NB4 (cell line): ENCODE measurements at places on chromosomes 5 and 9.

DNA sequence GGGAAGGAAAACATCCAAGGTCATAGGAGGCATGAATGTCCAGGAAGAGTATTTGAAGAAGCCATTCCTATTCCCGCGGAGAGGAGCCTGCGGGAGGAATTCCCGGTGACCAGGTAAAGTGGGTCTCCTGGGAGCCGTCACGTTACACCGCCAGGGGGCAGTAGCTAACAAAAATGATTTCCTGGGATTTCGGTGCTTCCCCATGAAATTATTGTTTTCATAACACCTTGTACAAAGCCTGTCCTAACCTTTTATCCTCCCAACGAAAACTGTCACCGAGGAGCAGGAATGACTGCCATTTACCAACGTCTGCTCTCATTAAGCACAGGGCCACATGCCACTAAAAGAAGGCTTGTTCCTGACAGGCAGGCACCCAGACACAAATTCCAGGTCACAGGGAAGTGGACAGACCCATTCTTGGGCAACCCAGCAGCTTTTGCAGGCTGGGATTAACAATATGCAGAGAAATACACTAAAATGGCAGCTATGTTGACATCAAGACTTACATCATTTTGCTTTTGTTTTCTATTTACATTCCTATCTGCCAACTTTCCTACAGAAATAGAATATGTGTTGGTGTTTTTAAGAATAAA, 41.2 kb upstream of the CTSL start:
- DNase-seq: peak; percentile 29

DNA sequence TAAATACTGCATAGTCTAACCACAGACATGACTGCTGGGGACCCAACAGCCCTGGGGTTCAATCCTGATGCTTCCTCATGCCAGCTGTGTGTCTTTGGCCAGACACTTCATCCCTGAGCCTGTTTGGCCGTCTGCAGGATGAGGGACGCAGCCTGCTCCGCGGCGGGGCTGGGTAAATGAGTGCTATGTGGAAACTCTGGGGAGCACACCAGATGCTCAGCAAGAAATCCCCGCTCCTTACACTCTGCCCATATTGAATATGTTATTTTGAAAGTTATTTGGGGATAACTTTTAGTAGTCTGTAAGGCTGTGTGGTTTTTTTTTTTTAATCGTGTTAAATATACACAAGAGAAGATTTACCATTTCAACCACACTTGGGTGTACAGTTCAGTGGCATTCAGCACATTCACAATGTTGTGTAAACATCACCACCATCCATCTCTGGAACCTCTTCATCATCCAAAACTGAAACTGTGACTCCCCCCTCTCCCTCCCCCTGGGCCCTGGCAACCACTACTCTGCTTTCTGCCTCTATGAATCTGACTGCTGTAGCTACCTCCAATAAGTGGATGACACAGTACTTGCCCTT, 42.7 kb downstream of the SH3PXD2B start:
- DNase-seq: peak; percentile 46

- no peak for DNase-seq
Measured at GRCh38 chr5:177607115-177607451, 7.2 kb downstream of the B4GALT7 start.

DNA sequence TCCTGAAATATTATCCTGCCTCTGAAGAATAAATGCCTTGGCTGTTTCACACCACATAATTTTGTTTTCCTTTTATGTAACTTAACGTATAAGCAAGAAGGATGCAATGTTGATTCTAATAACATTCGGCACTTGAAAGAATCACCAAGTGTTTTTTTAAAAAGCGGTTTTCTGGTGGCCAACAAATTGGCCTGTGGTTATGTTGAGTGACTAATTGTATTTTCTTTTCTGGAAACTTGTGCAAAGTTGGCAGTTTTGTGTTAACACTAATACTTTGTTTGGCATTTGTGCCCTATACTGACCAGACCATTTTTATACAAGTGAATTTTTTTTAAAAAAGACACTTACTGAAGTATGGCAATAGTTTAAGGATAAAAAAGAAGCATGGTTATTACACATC, 452.7 kb downstream of the BNC2 start:
- DNase-seq: no peak

- no peak for DNase-seq
Measured at GRCh38 chr5:34684281-34684979, 28.3 kb downstream of the RAI14 start.

DNA sequence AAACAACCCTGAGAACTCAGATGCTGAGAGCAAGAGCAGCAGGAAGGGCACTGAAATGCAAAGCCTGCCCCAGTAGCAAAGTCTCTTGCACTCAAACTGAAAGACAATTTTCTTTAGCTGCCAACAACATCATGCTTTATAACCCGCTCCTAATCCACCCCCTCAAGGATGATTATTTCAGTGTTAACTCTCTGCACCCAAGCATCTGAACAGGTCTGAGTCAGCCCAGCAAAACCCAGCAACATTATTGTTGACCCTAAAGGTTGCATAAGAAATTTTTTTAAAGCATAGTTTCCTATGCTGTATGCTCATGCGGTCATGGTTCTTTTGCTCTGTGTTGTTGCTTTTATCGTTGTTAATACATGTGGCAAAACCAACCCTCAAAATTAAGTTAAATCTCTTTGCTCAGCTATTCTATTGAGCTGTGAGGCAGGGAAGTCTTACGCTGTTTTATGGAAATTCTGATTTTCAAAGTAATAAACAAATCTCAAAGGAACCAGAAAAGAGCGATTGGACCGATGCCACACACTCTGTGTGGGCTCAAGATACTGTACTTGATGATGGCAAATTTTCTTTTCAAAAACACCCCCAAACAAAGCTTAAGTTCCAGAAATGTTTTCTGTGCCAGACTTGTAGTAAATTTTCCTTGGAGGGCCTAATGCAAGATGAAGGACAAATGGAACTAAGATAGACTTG, 440.6 kb upstream of the MPDZ start:
- DNase-seq: no peak

GRCh38 chr5:52801329-52801728, 13.6 kb downstream of the ITGA1 start:
- DNase-seq: peak; percentile 45

DNA sequence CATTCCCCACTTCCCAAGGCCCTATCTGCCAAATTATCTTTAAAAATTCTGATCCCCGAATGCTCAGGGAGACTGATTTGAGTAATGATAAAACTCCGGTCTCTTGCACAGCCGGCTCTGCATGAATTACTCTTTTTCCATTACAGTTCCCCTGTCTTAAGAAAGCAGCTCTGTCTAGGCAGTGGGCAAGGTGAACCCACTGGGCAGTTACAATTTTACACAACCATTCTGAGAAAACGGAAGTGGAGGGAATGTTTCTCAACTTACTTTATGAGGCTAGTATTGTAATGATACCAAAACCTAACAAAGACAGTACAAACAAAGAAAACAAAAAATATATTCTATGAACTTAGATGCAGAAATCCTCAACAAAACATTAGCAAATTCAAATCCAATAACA, 100.0 kb downstream of the MCTP1 start:
- DNase-seq: peak; percentile 89

GRCh38 chr9:130698514-130698913, 4.9 kb downstream of the EXOSC2 start:
- no peak for DNase-seq

DNA sequence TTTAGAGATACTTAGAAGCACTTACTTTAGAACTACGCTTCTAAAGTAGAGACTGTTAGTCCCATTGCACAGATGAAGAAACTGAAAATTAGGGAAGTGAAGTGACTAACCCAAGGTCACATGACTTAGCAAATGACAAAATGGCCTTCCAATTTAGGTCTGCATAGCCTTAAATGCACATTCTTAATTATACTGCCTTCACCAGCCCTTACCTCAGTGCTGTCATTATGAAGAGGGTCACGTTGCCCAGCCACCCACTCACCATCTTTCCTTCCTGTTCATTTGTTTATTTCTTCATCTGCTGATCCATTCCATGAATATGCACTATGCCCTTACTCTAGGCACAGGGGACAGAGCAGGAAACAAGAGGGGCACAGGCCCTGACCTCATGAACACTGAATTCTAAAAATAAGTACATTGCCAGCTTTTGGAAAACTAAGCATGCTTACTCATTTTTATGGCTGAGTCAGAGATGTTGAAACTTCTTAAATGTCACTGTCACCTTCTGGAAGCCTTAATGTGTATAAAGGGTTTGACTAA, 8.6 kb downstream of the HAVCR2 start:
- DNase-seq: peak; percentile 89
